GDM1 (cell line): ENCODE measurements at places on chromosomes 2 and 18.

- DNase-seq: no peak
Observed at GRCh38 chr2:132463719-132464118, 47.1 kb downstream of the GPR39 start.

DNA sequence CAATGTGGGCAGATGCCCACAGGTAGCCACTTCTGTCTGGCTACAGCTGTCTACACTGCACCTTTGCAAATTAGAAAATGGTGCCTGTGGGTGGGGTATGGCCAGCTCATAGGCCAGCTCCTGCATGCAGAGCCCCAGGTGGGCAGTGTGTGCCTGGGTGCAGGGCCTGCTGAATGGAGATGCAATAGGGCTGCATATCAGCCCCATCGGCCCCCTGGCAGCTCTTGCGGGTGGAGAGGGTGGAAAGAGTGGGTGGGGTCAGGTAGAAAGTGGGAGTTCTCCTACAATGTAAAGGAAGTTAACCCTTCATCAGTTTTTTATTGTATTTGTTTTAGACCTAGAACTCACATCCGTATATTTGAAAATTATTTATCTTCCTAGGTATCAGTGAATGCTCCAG lies 37.1 kb downstream of the FBLN7 start:
- DNase-seq: no peak

DNA sequence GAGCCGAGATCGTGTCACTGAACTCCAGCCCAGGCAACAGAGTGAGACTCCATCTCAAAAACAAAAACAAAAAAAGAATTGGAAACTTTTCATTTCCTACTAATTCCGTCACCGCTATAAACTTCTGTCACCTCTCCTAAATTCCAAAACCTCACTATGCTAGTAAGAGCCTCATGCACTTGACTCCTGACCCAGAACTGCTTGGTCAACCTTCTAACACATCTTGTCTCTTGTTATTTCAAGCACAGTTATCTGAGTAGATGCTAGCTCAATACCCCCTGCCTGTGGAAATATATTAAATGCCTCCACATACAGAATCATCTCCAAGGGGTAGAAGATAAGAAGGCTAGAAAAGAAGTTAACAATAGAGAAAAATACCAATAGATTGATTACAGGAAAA lies 703.3 kb downstream of the NRXN1 start:
- DNase-seq: no peak

GRCh38 chr2:239934571-239935171 lies 90.5 kb downstream of the NDUFA10 start:
- no peak for DNase-seq

DNA sequence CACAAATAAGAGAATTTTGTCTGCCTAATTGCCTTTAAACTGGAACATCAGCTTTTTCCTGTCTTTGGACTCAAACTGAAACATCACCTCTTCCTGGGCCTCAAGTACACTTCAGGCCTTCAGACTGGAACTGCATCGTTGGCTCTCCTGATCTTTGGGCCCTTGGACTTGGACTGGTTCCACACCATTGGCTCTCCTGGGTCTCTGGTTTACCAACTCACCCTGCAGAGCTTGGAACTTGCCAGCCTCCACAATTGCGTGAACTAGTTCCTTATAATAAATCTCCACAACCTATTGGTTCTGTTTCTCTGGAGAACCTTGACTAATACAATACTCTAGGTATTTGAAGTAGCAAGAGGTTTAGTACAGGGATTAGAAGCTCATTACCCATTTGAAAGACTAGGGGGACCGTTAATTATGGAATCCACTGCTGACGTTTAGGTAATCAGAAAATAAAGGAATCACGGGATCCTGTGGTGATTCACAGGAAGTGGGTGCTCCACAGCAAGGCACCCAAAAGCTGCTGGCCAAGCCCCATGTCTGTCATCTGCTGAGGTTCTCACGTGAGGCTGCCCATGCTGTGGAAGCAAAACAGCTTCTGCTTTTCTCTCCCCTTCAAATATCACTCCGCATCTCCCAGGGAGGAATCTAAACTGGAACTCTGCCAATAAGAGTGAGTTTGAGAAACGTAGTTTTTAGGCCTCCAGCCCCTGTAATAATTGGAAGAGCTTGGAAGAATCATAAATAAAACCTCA lies 20.0 kb upstream of the SGPP2 start:
- no peak for DNase-seq

GRCh38 chr18:54515149-54515548 lies 75.9 kb upstream of the DYNAP start:
- no peak for DNase-seq

DNA sequence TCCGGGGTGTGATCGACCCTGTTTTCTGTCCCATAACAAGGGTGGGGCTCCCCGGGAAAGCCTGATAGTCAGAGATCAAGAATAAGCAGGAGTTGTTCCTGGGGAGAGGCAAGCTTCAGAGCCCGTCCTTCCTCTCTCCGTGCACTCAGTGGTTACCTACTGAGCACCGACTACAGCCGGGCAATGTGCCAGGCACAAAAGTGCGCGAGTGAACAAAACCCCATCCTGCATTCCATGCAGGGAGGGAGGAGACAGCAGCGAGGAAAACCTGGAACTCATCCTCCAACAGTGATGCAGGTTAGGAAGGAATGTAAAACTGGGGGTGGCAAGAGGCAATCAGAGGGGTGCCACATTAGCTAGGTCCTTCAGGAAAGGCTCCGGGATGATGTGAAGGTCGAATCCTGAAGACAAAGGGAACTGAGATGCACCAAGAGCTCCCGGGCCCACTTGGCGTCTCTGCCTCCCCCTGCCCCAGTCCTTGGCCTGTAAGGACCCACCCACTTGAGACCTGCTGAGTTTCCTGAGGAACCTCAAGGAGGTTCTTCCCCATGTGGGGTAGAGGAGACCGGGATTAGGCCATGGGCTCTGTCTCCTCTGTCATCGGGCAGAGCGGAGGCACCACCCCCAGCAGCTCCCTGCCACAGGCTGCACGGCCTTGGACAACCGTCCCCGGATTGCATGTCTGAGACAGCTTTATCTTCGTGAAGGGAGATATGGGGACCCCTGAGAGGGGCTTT lies 198.2 kb downstream of the NDUFA10 start:
- DNase-seq: no peak

- no peak for DNase-seq
Observed at GRCh38 chr2:239098288-239098970, 250.5 kb downstream of the TWIST2 start.

- no peak for DNase-seq
Observed at GRCh38 chr18:71442731-71443141, 1101.4 kb downstream of the CBLN2 start.

DNA sequence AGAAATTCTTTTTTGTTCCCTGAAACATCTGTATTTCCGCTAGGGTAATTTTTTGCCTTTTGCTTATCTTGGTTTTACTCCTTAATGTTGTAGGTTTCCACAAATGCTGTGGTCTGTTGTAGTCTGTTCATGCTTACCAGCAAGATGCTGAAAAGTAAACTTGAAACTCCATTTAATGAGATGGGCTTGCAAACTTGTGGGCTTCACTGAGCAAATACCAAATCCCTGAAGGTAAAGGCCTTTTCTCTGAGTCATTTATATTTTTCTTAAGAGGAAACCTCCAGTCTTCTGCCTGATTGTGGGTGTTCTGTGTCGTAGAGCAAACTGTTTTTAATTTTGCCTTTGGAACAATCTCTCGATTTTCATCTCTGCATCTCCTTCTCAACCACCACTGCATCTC lies 9.3 kb downstream of the SP140 start:
- no peak for DNase-seq

DNA sequence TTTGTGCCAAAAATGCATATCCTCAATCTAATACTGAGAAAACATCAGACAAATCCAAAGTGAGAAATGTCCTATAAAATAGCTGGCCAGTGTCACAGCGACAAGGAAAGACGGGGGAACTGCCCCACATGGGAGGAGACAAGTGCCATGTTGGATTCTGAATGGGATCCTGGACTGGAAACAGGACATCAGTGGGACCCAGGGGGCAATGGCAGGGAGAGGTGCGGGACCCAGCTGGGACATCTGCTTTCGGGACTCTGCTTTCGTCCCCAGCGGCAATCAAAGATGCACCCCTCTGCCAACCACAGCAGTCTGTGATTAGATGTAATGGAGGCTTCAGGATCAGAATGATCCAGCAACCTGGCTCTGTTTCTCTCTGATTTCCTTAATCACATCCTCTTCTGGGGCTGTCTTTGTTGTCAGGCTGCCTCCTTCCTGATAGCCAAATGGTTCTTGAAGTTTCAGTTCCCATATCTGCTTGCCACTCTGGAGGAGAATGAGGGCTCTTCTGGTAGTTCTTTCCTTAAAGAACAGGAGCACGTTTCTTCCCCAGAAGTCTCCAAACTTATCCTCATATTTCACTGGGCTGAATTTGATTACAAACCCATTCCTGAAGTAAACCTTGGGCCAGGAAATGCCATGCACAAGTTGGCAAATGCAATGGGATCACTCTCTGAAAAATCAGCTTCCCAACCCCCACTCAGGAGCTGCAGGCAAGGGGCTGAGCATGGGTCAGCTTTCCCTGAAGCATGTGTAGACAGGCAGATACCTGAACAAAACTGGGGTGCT lies 13.6 kb upstream of the PROC start:
- no peak for DNase-seq

GRCh38 chr2:69055688-69056470 lies 42.9 kb downstream of the ANTXR1 start:
- no peak for DNase-seq

DNA sequence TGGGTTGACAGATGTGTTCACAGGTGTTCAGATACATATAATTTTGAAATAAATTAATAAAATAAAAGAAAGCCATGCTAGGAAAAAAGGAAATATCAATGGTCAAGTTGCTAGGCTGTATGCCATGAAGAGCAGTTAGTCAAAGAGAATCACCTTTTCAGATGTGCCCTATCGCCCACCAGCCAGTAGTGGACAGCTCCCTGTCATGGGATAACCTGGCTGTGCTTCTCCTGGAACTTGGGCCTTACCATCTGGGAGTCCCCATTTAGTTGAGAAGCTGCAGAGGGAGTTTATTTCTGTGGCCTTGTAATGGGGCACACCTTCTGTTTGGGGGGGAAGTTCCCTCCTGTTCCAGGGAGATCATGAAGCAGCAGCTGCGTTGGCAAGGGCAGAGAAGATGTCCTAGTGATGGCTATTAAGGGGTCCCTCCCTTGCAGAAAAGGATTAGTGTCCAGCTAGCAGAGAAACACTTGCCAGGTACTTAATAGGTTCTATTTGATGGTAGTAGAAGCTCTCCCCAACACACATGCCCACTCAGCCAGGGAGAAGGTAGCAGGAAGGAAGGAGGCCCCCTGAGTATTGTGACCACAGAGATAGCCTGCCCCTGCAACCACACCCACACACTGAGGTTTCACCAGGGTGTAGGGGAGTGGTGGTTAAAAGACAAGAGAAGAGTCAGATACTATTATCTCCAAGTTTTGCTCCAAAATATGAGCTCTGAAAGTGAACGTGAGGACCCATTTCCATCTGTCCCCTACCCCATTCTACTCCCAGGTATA lies 117.7 kb downstream of the B3GNT2 start:
- DNase-seq: peak; percentile 67

- DNase-seq: no peak
Observed at GRCh38 chr2:169925968-169926367, 98.7 kb downstream of the UBR3 start.

GRCh38 chr2:126838716-126838985 lies 60.0 kb upstream of the TEX51 start:
- no peak for DNase-seq

- DNase-seq: no peak
Observed at GRCh38 chr18:8117006-8117371, 492.2 kb upstream of the RAB12 start.

GRCh38 chr2:30957591-30957990 lies 150.3 kb upstream of the CAPN13 start:
- no peak for DNase-seq

GRCh38 chr2:121099329-121100290 lies 185.4 kb downstream of the TFCP2L1 start:
- DNase-seq: no peak

DNA sequence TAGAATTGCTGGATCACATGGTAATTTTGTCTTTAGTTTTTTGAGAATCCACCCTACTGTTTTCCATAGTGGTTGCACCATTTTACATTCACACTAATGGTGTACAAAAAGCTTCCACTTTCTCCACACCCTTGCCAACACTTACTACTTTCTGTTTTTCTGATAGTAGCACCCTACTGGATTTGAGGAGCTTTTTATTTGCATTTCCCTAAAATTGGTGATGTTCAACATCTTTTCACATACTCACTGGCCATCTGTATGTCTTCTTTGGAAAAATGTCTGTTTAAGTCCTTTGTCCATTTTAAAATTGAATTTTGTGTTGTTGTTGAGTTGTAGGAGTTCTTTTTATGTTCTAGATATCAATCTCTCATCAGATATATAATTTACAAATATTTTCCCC lies 3.5 kb downstream of the POLR1A start:
- DNase-seq: no peak

DNA sequence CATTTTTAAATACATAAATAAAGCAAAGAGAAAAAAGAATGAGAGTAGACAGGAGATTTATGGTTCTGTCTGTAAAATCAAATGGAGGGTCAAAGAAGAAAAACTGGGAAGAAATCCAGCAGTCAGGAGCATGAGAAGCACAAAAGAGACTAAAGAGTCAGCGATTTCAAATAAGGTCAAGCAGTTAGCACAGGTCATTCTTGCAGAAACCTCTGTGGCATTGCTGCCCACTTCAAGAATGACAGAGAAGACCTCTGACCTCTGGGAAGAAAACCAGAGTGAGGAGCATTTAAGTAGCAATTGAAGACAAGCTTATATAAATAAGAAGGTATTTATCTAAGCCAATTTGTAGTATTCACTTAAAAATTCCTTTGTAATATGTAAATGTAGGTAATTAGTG lies 172.0 kb upstream of the SPOPL start:
- no peak for DNase-seq

DNA sequence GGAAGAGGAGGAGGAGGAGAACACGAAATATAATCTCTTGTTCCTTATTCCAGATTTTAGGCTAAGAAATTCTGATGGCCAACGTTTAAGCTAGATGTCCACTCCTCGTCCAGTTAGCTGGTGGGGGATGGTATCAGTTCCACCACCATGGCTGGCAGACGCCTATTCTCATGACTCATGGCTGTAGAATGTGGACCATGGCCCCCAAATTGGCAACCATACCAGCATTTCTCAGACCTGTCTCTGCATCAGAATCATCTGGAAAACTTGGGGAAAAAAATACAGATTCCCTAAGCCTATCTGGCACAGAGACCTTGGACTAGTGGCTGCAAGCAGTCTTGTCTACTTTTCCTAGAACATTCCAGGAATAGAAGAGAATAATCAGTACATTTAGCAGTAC lies 267.7 kb upstream of the SIX2 start:
- no peak for DNase-seq

GRCh38 chr2:134905168-134905567 lies 13.5 kb upstream of the CCNT2 start:
- DNase-seq: no peak

DNA sequence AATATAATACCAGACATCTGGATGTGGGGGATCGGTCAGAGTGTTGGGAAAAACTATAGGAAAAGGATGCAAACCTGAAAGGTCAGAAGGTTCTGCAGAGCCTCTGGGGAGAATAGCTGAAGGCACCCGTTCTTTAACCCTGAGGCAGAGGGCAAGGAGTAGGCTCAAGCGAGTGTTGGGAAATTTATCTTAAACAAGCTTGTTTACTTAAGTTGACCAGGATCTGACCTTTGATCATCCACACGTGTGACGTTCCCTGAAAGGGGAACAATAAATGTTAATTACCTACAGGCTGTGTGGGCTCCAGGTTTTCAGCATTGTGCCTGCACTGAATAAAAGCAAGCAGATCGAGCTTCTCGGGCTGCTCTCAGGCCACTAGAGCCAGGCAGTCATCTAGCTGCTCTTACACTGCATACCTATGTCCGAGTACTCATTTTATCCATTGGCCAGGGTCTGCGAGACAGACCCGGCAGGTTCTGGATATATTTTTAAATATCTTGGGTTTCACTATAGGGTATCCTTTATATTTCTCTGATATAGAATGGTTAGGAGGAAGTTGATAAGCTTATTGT lies 400.6 kb upstream of the CHST9 start:
- no peak for DNase-seq
